ENCODE measurements at places on chromosomes 7 and 10.

DNA sequence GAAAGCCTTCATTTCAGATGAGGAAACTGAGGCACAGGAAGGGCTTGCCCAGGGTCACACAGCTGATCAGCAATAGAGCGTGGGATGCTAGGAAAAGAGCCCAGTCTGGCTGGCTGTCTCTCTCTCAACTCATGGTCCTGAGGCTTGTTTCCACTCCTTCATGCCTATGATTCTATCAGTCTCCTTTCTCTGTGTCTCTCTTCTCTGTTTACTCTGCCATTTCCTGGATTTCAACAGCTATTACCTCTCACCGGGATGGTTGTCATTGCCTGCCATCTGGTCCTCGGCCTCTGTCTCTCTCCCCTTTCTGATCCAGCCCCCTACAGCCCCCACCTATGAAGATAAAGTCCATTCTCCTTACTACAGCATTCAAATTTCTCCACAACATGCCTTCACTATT is 93.3 kb upstream of the AGBL3 start:
- no peak for DNase-seq

- DNase-seq: no peak
These were observed 15.5 kb downstream of the SHTN1 start for GRCh38 chr10:116989439-116989838.

GRCh38 chr10:132173185-132173584 is 13.6 kb upstream of the DPYSL4 start:
- DNase-seq: no peak

DNA sequence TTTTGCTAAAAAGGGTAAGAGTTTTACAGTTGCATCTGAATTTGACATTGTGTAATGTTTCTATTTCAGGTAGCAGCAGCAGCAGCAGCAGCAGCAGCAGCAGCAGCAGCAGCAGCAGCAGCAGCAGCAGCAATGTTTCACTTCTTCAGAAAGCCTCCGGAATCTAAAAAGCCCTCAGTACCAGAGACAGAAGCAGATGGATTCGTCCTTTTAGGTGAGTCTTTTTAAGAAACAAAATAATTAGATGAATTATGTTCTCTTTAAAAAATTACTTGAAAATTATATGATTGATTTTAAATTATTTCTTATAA is 32.6 kb downstream of the UMAD1 start:
- DNase-seq: no peak

- no peak for DNase-seq
These were observed 344.6 kb upstream of the AOAH start for GRCh38 chr7:37068902-37069301.

DNA sequence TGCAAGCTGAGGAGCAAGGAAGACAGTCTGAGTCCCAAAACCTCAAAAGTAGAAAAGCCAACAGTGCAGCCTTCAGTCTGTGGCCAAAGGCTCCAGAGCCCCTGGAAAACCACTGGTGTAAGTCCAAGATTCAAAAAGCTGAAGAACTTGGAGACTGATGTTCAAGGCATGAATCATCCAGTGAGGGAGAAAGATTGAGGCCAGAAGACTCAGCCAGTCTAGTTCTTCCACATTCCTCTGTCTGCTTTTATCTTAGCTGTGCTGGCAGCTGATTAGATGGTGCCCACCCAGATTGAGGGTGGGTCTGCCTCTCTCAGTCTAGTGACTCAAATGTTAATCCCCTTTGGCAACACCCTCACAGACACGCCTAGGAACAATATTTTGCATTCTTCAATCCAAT is 20.1 kb upstream of the MDFIC start:
- no peak for DNase-seq

DNA sequence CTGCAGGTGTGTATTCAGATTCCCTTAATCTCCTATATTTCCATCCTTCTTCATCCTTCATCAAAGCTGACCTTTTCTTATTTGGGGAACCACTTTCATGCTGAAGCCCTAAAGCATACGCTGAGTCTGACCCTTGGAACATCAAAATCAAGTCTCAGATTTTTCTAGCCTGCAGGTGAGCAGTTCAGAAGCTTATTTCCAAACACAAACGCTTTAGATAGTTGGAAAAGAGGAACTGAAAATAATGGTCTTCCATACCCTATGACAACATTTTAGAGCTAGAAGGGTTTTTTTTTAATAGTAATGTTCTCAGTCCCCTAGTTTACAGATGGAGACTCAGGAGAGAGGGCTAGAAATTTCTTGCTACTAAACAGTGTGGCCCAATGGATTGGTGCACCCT is 1.6 kb upstream of the AGK start:
- no peak for DNase-seq

GRCh38 chr10:17488848-17489247 is 34.5 kb upstream of the ST8SIA6 start:
- no peak for DNase-seq

- DNase-seq: no peak
These were observed 12.2 kb downstream of the ARPC1B start for GRCh38 chr7:99386584-99387238.

DNA sequence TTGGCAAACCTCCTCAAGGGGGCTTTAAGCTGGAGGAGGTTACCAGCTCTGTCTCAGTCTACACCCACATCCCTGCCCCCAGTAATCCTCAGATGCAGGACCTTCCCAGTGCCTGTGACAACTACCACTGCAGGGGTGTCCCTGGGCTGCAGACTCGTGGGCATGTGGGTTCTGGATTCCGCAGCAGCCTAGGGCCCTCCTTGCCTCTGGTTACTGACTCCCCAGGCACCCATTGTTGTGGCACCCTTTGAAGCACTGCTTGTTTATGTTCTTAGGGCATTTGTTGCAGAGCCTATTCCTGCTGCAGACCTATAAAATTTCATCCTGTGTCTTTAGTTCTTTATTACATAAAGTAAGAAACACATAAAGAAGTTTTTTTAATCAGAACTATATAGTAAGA is 51.1 kb upstream of the GJD4 start:
- DNase-seq: no peak

- no peak for DNase-seq
These were observed 7.5 kb downstream of the RABGEF1 start for GRCh38 chr7:66747881-66748511.

GRCh38 chr10:80966326-80966986 is 428.8 kb downstream of the SH2D4B start:
- DNase-seq: no peak

DNA sequence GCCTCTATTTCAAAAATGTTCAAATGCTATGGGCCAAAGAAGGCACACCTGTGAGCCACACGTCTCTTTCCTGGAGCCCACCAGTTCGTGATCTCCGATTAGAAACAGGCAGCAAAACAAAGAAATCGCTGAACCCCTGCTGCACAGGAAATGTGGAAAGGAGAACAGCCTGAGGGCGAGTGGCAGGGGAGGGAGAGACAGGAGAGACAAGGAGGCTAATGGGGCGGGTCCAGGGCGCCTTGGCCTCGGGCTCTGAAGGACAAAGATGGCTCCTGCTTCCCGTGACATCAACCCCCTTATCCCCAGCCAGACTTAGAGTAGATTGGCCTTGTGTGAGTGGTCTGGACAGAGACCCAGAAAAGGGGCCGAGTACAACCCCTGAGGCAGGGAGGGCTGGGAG is 62.4 kb upstream of the DOCK1 start:
- DNase-seq: no peak

DNA sequence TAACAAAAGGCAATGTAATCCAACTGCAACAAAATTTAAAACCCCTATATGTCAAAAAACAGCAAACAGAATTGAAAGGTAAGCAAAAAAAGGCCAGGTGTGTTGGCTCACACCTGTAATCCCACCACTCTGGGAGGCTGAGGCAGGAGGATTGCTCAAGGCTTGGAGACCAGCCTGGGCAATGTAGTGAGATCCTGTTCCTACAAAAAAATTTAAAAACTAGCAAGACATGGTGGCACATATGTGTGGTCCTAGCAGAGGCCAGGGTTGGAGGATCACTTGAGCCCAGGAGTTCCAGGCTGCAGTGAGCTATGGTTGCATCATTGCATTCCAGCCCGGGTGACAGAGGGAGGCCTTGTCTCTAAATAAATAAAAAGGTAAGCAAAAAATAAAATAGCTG is 212.1 kb upstream of the KLF14 start:
- no peak for DNase-seq

- no peak for DNase-seq
These were observed 22.8 kb upstream of the ARID5B start for GRCh38 chr10:61878740-61879068.

- no peak for DNase-seq
These were observed 1027.7 kb downstream of the LRMDA start for GRCh38 chr10:76459016-76459730.

- DNase-seq: no peak
These were observed 436 bp downstream of the GNB2 start for GRCh38 chr7:100673942-100674410.

DNA sequence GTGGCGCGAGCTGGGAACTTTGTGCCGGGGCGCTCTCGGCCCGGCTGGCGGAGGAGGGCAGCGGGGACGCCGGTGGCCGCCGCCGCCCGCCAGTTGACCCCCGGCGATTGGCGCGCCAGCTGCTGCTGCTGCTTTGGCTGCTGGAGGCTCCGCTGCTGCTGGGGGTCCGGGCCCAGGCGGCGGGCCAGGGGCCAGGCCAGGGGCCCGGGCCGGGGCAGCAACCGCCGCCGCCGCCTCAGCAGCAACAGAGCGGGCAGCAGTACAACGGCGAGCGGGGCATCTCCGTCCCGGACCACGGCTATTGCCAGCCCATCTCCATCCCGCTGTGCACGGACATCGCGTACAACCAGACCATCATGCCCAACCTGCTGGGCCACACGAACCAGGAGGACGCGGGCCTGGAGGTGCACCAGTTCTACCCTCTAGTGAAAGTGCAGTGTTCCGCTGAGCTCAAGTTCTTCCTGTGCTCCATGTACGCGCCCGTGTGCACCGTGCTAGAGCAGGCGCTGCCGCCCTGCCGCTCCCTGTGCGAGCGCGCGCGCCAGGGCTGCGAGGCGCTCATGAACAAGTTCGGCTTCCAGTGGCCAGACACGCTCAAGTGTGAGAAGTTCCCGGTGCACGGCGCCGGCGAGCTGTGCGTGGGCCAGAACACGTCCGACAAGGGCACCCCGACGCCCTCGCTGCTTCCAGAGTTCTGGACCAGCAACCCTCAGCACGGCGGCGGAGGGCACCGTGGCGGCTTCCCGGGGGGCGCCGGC is 870 bp downstream of the FZD1 start:
- no peak for DNase-seq

- no peak for DNase-seq
These were observed 6.1 kb downstream of the RAMP3 start for GRCh38 chr7:45163692-45164052.

- peak; percentile 4 for DNase-seq
These were observed 816 bp downstream of the DMTF1 start for GRCh38 chr7:87152897-87153641.

GRCh38 chr7:154167051-154167450 is 114.9 kb downstream of the DPP6 start:
- no peak for DNase-seq
